ENCODE measurements at places on chromosomes 6 and 20.

DNA sequence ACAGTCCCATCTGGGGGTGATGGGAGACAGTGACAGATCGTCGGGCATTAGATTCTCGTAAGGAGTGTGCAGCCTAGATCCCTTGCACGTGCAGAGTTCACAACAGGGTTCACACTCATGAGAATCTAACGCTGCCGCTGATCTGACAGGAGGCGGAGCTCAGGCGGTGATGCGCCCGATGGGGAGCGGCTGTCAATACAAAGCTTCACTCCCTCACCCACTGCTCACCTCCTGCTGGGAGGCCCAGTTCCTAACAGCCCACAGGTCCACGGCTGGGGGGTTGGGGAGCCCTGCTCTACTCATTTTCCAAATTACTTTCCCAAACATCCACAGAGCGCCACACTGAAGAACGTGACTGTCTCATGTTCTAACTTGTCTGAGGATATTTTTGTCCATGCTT, 25.3 kb downstream of the CTCFL start:
- no peak for DNase-seq

DNA sequence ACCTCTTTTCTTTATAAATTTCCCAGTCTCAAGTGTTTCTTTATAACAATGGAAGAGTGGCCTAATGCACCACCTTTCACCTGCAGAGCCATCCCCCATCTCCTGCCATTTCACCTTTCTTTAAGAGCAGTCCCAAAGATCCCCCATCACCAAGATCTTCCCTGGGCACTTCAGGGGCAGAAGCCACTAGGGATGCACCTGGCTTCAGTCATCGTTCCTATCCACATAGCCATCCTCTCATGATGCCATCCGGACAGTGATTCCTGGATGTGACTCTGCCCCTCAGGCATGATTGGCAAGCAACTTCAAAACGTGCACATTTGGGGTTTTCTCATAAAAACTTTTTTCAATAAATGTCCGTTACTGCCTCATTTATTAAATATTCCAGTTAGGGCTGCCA, 225.9 kb downstream of the TBXT start:
- no peak for DNase-seq

- no peak for DNase-seq
Observed at GRCh38 chr20:63527184-63527583, 6.6 kb downstream of the PPDPF start.

DNA sequence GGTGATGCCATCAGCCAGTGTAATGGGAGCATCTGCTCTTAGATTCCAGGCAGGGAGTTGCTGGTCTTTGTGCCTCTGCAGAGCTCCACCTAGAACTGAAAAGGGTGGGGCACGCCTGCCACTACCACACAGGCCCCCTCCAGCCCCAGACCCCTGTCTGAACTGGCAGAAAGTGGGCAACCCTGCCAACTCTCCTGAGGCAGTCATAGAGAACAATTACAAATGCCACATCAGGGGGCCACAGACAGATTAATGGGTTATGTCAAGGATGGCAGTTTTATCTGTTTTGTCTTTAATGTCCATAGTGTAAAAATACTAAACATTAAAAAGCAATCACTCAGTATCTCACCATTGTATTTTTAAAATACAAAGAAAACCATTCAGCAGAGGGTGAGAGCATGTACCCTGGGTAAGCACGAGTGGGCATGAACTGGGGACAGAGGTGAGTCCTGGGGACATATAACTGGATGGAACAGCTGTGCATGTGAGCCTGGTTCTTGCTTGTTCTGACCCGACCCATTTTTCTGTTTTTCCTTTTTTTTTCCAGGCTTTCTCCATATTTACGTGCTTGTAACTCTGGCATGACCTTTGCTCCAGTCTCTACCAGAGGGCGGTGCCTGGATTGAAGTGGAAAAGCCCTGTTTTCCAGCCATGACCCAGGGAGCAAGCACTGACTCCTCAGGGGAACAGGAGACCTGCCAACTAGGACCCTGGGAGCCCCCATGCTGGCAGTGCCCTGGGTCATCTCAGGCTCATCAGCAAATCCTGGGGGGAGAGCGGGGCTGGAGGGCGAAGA, 8.2 kb downstream of the TRAF3IP2 start:
- no peak for DNase-seq

- no peak for DNase-seq
Observed at GRCh38 chr6:42428326-42429041, 23.2 kb downstream of the TRERF1 start.
